ENCODE measurements at places on chromosomes 7 and 10.

DNA sequence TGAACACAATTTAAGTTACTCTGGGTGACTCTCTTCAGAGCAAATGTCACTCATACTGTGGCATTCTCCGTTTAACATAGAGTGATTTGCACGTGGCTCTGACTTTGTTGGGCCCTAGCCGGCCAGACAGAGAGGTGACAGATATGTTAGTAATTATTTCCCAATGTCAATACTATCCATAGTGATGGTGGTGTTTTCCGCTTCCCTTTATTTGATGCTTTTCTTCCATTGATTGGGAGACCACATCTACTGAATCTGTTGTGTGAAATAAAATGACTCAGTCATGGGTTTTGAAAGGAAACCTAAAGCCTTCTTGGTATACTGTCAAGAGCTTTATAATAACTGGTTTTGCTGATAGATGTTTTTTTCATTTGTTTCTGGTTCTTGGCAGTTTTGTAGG, 7.4 kb downstream of the AVL9 start:
- no peak for DNase-seq

- no peak for DNase-seq
Observed at GRCh38 chr7:112154690-112155089, 51.5 kb downstream of the DOCK4 start.

DNA sequence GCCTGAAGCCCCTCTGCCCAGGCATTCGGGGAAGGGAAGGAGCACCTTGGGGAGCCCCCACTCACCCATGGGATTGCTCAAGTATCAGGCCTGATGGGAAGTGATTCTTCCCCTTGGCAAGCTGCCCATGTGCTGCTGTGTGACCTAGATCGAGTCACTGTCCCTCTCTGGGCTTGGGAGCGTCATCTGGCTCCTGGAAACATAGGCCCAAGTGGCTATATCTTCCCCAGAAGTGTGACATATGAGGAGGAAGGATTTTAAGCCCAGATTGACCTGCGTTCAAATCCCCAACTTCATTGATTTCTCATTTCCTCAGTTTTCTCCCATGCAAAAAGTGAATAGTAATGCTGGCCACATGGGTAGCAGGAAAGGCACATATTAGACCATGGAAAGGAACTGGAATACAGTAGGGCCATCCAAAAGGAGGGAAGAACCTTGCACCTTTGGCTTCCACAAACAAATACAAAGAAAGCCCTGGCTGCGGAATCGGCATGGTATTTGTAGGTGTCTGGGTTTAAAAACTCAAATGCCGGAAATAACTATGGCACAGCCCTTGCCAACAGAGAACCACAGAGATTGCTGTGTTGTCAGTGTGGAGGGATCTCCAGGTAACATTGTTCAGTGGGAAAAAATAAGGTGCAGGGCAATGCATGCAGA, 169.5 kb upstream of the ZMIZ1 start:
- no peak for DNase-seq

DNA sequence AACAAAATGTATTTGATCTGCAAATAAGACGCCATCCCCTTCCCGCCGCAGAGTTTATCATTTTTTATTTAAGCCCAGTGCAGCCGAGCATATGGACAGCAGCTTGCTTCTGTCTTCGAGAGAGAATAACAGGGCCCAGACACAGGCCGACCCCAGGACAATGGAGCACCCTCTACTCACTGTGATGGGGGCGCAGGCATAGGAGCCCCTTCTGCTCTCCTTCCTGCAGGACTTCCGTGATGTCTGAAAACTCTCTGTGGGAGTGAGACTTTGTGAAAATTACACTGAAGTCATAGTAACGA, 134.8 kb downstream of the OAT start:
- DNase-seq: no peak

GRCh38 chr7:99125505-99125865, 18.4 kb downstream of the SMURF1 start:
- DNase-seq: no peak

DNA sequence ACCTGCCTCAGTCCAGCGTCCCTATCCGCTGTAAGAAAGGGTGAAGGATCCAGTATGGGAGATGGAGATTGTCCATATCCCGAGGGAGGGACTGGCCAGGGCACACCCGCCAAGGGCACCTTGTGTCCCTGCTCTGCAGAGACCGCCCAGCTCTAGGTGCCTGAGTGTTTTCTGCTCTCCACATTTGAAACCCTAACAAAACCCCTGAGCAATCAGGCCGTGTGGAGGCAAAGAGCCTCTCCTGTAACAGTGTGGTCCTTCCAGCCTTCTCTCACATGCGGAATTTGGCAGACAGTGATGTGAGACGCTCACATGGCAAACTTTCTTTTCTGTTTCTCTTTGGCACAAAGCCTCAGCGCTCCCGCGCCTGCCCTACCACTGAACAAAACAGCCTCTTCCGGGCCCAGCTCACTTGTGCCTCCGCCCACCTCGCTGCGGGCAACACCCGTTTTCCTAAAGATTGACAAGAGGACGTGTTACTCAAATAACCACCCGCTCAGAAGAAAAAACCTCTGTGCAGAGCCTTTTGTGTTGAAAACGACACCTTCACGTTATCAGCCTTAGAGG, 514.8 kb downstream of the DNAJB6 start:
- no peak for DNase-seq

GRCh38 chr7:131105799-131106680, 221.6 kb upstream of the MKLN1 start:
- peak; percentile 78 for DNase-seq

GRCh38 chr10:130913844-130914243, 397.7 kb downstream of the TCERG1L start:
- no peak for DNase-seq

GRCh38 chr7:87878208-87878735, 2.0 kb downstream of the DBF4 start:
- DNase-seq: no peak

DNA sequence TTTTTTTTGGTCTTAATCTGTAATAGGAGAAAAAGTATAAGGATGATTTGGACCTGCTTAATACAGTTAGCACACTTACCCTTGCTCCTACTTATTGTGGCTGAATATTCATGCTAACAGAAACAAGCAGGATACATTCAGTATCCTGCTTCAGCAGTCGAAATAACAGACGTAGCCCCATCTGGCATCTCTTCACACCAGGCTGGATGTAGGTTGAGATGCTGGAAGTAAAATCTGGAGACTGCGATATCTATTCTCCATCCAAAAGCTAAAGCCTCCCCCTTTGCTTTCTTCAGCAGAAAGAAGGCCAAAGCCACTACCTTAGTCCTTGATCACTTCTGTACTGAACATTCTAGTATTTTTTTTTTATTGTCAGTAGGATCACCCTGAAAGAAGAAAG, 537.4 kb downstream of the AUTS2 start:
- DNase-seq: no peak

GRCh38 chr10:113153493-113154102, 203.6 kb downstream of the TCF7L2 start:
- no peak for DNase-seq

DNA sequence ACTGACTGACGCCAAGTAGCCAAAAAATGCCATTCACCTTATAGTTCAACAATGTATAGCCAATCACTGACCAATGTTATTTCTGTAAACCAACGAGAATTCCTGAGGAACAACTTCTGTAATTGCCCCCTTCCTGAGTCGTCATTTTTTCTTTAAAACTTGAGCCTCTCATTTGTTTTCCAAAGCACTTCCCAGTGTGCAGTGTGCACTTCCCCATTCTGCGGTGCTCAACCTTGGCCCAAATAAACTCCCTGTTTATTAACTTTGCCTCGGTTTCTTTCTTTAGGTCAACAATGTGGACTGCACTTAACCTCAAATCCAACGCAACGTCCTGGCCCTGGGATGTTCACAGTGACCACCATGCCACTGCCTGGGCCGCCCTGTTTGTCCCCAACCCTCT, 15.1 kb downstream of the PKD1L1 start:
- no peak for DNase-seq

DNA sequence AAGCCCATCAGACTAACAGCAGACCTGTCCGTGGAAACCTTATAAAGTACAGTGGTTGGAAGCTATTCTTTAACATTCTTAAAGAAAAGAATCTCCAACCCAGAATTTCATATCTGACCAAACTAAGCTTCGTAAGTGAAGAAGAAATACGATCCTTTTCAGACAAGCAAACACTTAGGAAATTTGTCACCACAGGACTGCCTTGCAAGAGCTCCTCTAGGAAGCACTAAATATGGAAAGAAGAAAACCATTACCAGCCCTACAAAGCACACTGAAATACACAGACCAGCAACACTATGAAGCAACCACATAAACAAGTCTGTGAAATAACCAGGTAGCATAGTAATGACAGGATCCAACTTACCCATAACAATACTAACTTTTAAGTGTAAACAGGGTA, 177.7 kb upstream of the PRSS1 start:
- no peak for DNase-seq

DNA sequence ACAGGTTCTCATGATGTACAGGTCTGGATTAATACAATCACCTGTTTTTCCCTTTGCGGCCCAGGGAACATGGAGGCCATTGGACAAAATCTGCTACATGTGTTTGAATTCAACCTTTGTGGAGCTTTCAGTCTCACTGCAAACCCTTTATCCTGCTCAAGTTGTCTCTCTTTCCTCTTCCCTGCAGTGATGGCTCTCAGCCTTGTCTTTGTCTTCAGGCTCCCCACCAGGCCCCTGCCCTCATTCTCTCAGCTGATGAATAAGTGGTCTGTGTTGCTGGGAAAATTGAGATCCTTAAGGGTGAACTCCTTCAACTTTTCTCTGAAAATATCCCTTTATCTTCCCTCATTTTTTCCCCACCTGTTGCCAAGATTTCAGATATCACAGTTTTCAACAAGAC, 791.2 kb downstream of the GRID1 start:
- no peak for DNase-seq

DNA sequence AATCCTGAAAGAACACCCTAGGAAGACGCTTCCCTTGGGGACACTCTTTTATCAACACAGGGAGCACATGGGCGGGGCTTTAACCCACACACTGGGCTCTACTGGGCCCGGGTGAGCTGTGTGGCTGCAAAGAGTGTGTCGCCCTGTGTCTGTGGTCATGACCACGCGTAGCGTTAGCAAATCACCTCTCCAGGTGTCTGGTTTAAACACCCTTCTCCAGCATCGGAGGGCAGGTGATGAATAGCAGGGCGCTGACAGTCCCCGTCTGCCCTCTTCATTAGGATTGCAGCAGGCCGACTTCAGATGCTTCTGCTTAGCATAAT, 127.7 kb downstream of the ADARB2 start:
- DNase-seq: no peak

GRCh38 chr10:48523212-48523819, 81.6 kb downstream of the ARHGAP22 start:
- peak; percentile 4 for DNase-seq

- DNase-seq: no peak
Observed at GRCh38 chr10:43125881-43126731, 12.1 kb upstream of the CSGALNACT2 start.

DNA sequence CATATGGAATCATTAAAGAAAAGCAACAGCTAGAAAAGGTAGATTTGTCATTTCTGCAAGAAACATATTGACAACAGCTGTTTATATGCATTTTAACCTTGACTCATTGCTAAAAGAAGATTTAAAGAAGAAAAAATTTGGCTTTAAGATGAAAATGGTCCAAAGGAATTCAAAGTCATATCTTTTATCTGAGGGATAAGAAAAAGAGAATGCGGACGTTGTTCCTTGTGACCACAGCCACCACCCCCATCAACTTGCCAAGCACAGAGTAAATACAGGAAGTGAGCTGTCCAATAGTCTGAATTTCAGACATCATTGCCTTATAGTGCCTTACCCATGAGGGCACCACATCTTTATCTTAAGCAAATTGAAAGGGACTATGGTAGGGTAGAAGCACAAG, 7.3 kb upstream of the CRPPA start:
- no peak for DNase-seq
